ENCODE measurements at places on chromosomes 5 and 9. TPM values are rescaled to one million over a fixed set of nuclear protein-coding genes. Genes with fewer than 3 reads are reported as not detected.

DNA sequence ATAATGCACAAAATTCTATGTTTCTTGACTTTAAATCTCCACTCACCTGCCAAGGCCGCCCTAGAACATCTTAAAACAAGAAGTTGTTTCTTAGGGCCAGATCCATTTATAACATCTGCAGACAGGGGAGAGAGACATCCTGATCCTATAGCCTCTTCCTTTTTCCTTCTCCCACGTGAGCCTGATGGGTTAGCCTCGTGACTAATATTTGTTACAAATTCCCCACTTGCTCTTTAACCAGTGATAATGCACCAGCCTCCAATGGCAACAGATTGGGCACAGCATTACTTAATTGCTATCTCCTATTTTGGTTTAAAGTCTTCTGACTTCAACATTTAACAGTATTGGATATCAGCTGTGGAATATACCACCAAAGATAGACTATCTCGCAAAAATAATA is 196.5 kb downstream of the GADD45G start:
- H3K27ac ChIP-seq, result no peak overlapping the region
- H3K4me1 ChIP-seq, result no peaks in the 10 kb centered on the region
- no peaks in the 10 kb centered on the region for H3K27me3 ChIP-seq
- no peaks in the 10 kb centered on the region for H3K36me3 ChIP-seq

DNA sequence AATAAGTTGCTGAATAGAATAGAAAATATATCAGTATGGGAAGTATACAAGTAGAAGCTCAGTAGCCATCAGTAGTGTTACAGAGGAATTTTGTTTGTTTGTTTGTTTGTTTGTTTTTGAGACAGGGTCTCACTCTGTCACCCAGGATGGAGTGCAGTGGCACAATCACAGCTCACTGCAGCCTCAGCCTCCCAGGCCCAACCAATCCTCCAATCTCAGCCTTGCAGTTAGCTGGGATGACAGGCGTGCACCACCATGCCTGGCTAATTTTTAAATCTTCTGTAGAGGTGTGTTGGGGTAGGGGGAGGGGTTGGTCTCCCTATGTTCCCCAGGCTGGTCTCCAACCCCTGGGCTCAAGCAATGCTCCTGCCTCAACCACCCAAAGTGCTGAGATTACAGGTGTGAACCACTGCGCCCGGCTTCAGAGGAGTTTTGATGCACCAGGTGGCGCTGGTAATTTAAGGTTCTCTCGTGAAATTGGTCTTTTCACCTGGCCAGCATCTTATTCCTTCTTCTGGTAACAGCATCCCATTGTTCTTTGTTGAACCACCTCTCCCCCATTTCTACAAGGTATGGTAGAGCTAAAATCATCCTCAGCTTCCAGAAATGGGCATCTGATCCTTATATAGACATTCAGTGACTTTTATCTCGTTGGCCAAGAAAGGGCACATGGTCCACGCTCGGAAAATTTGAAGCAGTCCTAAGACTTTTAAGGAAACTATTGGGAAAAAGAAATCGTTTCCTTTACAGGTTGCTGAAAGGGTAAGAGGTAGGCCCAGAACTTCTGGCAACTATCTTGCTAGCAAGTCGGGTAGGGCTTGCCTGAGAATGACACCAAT is 157.1 kb downstream of the ARRDC3 start:
- H3K36me3 ChIP-seq, result no peaks in the 10 kb centered on the region
- H3K27ac ChIP-seq, result no peak overlapping the region
- no peaks in the 10 kb centered on the region for H3K4me1 ChIP-seq
- no peak for DNase-seq
- H3K27me3 ChIP-seq, result no peaks in the 10 kb centered on the region
- H3K4me3 ChIP-seq, result no peak overlapping the region

- DNase-seq, result no peak
- no peak overlapping the region for H3K4me3 ChIP-seq
- no peaks in the 10 kb centered on the region for H3K36me3 ChIP-seq
- no peaks in the 10 kb centered on the region for H3K27me3 ChIP-seq
- no peak overlapping the region for H3K27ac ChIP-seq
- no peaks in the 10 kb centered on the region for H3K4me1 ChIP-seq
Measured at GRCh38 chr9:17799369-17799768, 220.5 kb downstream of the SH3GL2 start.

The DRD1 gene
- 0.19 TPM for total RNA-seq

GRCh38 chr5:17847286-17847685 is 213.0 kb downstream of the TAF11L14 start:
- H3K4me3 ChIP-seq, result no peak overlapping the region
- no peak for DNase-seq
- H3K4me1 ChIP-seq, result no peaks in the 10 kb centered on the region
- H3K36me3 ChIP-seq, result no peaks in the 10 kb centered on the region

The LCN15 gene
- not detected for total RNA-seq

DNA sequence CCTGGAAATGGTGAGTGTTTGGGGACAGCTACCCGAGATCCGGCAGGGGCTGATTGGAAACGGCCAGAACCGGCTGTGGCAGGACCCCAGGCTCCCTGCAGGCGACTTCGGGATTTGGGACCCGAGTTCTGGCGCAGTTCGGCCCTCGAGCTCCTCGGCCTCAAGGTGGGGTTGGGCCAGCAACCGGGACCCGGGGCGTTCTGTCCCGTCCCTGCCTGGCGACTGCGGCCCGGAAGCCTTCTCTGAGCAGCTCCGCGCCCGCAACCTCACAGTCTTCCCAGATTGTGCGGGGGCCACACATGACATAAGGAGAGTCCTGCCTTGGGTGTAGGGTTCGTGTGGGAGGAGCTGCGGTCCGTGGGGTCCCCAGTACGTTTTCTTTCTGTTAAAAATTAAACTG is 23.2 kb upstream of the NEURL1B start:
- H3K36me3 ChIP-seq, result no peaks in the 10 kb centered on the region
- no peak for DNase-seq
- H3K27me3 ChIP-seq, result no peaks in the 10 kb centered on the region
- H3K4me3 ChIP-seq, result no peak overlapping the region

The YTHDC2 gene
- total RNA-seq, result 33.9 TPM

The DMRT3 gene
- total RNA-seq, result not detected

The RNF224 gene
- not detected for total RNA-seq

The PPWD1 gene
- total RNA-seq, result 21.8 TPM

The SLC9A3 gene
- 0.83 TPM for total RNA-seq

The CLPTM1L gene
- 93.9 TPM for total RNA-seq

The SPIN1 gene
- 45.5 TPM for total RNA-seq

GRCh38 chr9:116156621-116157314 is 3.2 kb downstream of the PAPPA start:
- H3K4me1 ChIP-seq, result peaks cover 4% of the 10 kb centered on the region
- H3K36me3 ChIP-seq, result no peaks in the 10 kb centered on the region
- H3K27me3 ChIP-seq, result peaks cover 10% of the 10 kb centered on the region

DNA sequence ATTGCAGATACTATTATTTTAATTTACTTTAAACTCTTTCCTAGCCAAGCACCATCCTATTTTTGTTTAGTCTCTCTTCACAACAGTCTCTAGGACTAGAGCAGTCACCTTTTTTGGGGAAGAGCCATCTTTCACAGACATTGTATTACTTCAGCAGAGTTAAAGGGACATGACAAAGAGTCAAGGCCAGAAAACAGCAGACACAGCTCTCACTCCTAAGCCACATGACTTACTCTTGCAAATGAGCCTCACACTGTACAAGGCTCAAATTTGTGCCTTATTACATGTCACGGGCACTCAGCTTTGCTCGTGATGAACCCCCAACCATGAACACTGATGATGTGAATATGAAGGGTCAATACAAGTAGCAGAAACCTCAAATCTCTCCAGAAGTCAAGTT is 104.3 kb downstream of the ZNF608 start:
- H3K4me3 ChIP-seq, result no peak overlapping the region
- H3K4me1 ChIP-seq, result peaks cover 8% of the 10 kb centered on the region
- H3K27ac ChIP-seq, result no peak overlapping the region
- no peaks in the 10 kb centered on the region for H3K27me3 ChIP-seq
- H3K36me3 ChIP-seq, result no peaks in the 10 kb centered on the region

- H3K27ac ChIP-seq, result peak overlapping the region; percentile 84
- H3K4me1 ChIP-seq, result peaks cover 31% of the 10 kb centered on the region
- no peaks in the 10 kb centered on the region for H3K36me3 ChIP-seq
- H3K27me3 ChIP-seq, result no peaks in the 10 kb centered on the region
Measured at GRCh38 chr9:136546697-136547501, 1.1 kb upstream of the NOTCH1 start.

DNA sequence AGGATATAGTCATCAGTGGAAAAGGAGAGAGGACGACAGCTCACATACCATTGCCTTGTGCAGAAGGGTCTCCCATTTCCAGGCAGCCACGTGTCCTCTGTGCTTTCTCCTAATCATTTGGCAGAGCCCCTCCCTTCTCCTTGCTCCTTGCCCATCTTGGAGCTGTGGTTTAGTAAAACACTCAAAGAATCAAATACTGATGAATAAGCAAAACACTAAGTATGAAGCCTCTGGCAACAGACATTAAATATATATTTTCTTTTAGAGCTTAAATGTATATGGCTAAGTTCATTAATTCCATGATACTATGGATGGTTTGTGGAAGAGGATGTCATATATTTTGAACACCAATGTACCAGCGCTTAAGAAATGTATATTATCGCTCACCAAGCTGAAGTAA is 278.5 kb downstream of the SAXO1 start:
- no peaks in the 10 kb centered on the region for H3K27me3 ChIP-seq
- no peak overlapping the region for H3K27ac ChIP-seq
- no peaks in the 10 kb centered on the region for H3K36me3 ChIP-seq
- no peak for DNase-seq

All from adrenal gland (tissue), 19 donors.